BJ (cell line): ENCODE measurements at places on chromosomes 1 and 21. TPM values are rescaled to one million over a fixed set of nuclear protein-coding genes. Genes with fewer than 3 reads are reported as not detected.

GRCh38 chr1:39026866-39027507 is 837 bp downstream of the NDUFS5 start:
- DNase-seq, result no peak

DNA sequence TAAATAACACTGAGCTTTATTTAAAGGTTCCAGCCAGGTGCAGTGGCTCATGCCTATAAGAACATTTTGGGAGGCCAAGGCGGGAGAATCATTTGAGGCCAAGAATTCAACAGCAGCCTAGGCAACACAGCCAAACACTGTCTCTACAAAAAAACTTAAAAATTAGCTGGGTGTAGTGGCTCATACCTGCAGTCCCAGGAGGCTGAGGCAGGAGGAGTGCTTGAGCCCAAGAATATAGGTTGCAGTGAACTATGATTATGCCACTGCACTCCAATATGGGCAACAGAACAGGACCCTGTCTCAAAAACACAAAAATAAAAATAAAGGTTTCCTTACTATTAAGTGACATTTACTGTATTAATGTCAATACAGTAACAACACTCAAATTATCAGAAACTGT is 2.1 kb downstream of the TAF12 start:
- DNase-seq, result no peak

- no peak for DNase-seq
Measured at GRCh38 chr1:27744556-27744955, 18.8 kb downstream of the FAM76A start.

- no peak for DNase-seq
Measured at GRCh38 chr1:240096974-240097373, 5.3 kb downstream of the FMN2 start.

GRCh38 chr1:15110128-15110866 is 43.2 kb upstream of the TMEM51 start:
- no peak for DNase-seq

GRCh38 chr1:64523413-64524337 is 53.7 kb downstream of the CACHD1 start:
- no peak for DNase-seq

DNA sequence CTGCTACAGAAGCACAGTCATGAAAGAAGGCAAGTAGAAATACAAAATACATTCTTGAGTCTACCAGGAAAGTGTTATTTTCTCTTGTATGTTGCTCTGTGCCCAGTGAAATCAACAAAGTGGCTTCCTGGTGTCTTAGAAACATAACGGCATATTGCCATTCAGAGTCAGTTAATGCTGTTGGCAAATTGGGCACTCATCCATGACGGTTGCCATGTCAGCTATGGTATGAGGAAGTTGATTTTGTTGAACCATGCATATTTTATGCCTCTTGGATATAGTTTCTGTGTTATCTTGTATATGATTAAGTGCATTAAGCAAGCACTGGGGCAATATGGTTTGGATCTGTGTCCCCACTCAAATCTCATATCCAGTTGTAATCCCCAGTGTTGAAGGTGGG is 153.1 kb upstream of the CXADR start:
- DNase-seq, result no peak

GRCh38 chr1:218827486-218827885 is 346.2 kb upstream of the LYPLAL1 start:
- DNase-seq, result no peak

DNA sequence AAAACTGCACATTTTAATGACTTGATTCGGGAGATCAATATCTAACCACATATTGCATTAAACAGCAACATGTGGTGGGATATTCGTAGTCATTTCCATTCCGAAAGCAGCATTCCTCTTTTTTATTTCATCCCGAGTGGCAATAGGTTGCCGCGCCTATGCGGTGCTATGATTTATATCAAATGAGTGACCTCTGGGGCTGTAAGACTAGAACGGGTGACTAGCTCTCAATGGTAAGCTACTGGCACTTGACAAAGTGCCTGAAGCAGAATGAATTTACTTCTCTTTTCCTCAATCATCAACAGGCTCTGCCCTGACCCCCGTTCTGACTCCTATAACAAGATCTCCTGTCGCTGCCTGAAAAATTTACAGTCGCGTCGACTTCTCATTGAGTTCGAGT is 162.3 kb downstream of the ZNF281 start:
- DNase-seq, result no peak

DNA sequence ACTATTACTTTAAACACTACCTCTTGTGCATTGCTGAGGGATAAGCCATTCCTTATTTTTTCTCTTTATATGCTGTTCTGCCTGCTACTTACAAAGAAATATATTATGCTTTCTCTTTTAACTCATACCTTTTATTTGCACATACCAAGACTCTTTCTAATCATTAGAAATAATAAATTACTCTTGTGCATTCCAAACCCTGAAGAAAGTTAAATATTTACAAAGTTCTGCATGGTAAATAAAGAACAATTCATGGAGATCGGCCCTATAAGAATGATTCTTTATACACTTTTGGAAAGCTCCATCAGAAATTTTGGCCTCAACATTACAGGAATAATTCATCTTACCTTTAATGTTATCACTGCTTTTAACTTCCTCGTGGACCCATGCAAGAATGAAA is 86.7 kb upstream of the PALMD start:
- DNase-seq, result no peak

DNA sequence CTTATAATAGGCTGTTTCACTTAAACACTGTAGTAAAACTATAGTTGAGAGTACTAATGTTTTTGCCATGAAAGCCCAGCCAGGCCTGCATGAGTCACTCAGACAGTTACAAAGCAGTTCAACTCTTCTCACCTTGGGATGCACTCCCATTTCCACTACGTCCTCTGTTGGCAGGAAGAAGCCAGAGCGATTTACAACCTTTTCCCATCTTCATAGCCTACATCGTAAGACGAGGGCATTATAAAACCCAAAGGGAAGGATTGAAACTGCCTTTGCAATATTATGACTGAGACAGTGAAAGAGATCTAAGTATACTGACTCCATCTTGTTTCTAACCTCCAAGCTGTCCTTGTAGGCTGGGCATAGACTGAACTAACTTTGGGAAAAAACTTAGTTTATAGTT is 71.8 kb upstream of the CSF1 start:
- DNase-seq, result no peak

GRCh38 chr1:214569357-214570004 is 18.1 kb upstream of the PTPN14 start:
- no peak for DNase-seq

DNA sequence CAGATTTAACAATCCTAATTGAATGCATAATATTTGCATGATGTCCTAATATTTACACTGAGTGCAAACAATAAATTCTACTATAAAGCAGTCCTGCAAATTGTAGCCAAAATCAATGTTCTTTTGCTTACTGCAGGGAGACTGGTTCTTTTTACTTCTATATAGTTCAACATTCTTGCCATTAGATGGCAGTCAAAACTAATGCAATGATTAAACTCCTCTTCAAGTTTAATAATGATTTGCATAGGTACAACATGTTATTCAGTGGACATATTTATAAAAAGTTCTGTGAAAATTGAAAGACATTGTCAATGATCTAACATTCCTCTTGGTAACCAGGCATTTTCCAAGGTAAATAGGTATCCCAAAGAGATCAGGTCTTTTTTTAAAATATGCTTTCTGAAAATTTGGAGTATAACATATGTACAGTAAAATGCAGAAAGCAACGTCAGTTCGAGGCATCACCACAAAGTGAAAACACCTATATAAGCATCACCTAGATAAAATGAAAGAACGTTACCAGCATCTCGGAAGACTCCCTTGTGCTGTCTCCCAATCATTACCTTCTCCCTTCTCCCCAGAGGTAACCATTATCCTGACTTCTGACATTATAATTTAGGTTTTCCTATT is 9.8 kb upstream of the FNBP1L start:
- peak; percentile 17 for DNase-seq

GRCh38 chr1:171113382-171113781 is 22.7 kb downstream of the FMO3 start:
- DNase-seq, result no peak

DNA sequence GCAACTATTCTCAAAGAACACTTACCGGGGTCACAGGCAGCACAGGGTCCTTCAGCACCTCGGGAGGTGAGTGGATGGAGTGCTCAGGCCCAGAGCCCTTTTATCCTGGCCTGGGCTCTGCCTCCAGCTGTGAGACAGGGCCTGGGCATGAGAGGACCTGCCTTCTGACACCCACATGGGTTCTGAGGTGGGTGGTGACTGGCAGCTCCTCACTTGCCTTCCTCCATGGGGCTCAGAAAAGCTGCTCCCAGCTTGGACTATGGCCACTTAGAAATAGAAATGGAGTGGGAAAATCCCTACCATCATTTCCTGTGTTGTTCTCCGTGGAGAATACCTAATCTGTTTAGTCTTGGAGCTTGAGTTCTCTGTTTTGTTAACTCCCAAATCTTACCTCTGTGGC is at the start of gene LCE1C:
Gene LCE1C (minus strand): TSS at position 76 of the 400 bp plus-strand sequence. CDS start 1,173 bp downstream, outside the sequence.
- DNase-seq, result no peak

GRCh38 chr1:52403566-52404115 is 582 bp downstream of the ORC1 start:
- DNase-seq, result no peak

- no peak for DNase-seq
Measured at GRCh38 chr1:14598498-14599182, at the start of gene KAZN. TSS of gene KAZN (plus strand) at chr1:14598685.

DNA sequence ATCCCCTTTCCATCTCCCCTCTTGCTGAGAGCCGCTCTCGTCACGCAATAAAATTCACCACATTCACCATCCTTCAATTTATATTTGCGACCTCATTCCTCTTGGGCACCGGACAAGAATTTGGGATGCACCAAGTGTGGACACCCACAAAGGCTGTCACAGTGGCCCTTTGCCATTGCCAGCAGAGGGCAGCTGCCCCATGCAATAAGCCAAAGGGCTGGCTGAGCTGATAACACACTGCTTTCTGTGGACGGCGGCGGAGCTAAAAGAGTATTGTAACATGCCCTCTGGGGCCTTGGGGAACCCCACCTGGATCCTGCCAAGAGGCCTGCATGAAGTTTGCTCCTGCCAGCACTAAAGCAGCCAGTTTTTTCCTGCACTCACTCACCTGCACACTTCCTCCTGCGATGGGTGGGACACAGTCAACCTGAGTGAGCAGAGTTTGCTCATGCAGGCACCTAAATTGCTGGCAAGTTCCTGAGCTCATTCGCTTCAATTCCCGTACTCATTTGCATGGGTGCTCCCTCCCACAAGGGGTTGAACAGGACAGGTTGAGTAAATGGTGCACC is 792.3 kb upstream of the ADAMTS5 start:
- no peak for DNase-seq

DNA sequence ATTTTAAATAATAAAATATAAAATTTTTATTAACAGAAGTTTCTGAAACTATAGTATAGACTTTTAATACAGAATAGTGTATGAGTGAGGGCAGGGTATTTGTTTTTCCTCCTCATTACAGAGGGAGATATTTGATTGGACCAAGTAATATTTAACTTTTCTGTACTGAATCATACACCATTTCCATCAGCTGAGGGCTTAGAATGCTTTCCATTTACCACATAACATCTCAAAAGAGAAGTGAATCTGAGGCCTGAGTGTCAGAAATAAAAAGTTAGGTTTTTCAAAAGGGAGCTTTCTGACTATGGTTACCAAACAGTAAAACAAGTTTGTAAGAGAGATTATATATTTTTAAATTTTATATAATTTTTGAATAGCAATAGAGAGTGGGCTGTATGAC is 29.5 kb downstream of the TLCD4 start:
- no peak for DNase-seq

The GBP1 gene
- 55.3 and 60.1 TPM in 2 replicates for polyA plus RNA-seq

The FCER1A gene
- not detected in 2 replicates for polyA plus RNA-seq

The PLA2G2F gene
- polyA plus RNA-seq, result not detected in 2 replicates

The FCAMR gene
- not detected in 2 replicates for polyA plus RNA-seq

The TAF5L gene
- polyA plus RNA-seq, result 16.3 and 19.4 TPM in 2 replicates

The ADGRB2 gene
- 6.4 and 9.2 TPM in 2 replicates for polyA plus RNA-seq

The STK40 gene
- 19.5 and 29.5 TPM in 2 replicates for polyA plus RNA-seq

The S100A7 gene
- polyA plus RNA-seq, result not detected in 2 replicates

The SERPINC1 gene
- 0.05 and 0.16 TPM in 2 replicates for polyA plus RNA-seq

The NBPF8 gene
- 19.5 and 20.7 TPM in 2 replicates for polyA plus RNA-seq

The PUM1 gene
- 59.4 and 66.9 TPM in 2 replicates for polyA plus RNA-seq

The SLC39A1 gene
- polyA plus RNA-seq, result 97.6 and 121 TPM in 2 replicates
